ENCODE measurements at places on chromosomes 13 and 19. TPM values are rescaled to one million over a fixed set of nuclear protein-coding genes. Genes with fewer than 3 reads are reported as not detected.

The ZIC2 gene
- total RNA-seq: not detected

The KCNJ14 gene
- under 0.01 TPM for total RNA-seq

The LHB gene
- total RNA-seq: not detected

The KLK12 gene
- not detected for total RNA-seq

The LILRB1 gene
- not detected for total RNA-seq

The SOX1 gene
- total RNA-seq: not detected

The BRCA2 gene
- total RNA-seq: 4.8 TPM

The ZNF606 gene
- 5.7 TPM for total RNA-seq

The COX6B1 gene
- 295 TPM for total RNA-seq

The KIR3DL2 gene
- total RNA-seq: not detected

The LPAR6 gene
- 47.9 TPM for total RNA-seq

The FUT2 gene
- total RNA-seq: not detected

The MEIOSIN gene
- not detected for total RNA-seq

The PTOV1 gene
- total RNA-seq: 79.3 TPM

The ETV2 gene
- 0.13 TPM for total RNA-seq

The ZNF20 gene
- 3.8 TPM for total RNA-seq

All from bladder microvascular endothelial cell (primary cell).